ENCODE measurements at places on chromosomes 16 and 17. TPM values are rescaled to one million over a fixed set of nuclear protein-coding genes. Genes with fewer than 3 reads are reported as not detected.

DGKE gene
- 2.1 TPM for total RNA-seq

ENDOV gene
- 18.4 TPM for total RNA-seq

C1QTNF8 gene
- not detected for total RNA-seq

ATP2C2 gene
- total RNA-seq = not detected

FA2H gene
- not detected for total RNA-seq

NLGN2 gene
- 3.7 TPM for total RNA-seq

SPECC1 gene
- 33.6 TPM for total RNA-seq

CFAP97D1 gene
- total RNA-seq = under 0.01 TPM

TCAP gene
- 0.23 TPM for total RNA-seq

CCDC200 gene
- not detected for total RNA-seq

Measured in smooth muscle cell of the coronary artery (primary cell).